ENCODE measurements at places on chromosomes 1 and 21.
A peak's percentile ranks its signal among the peaks of the same experiment; 100 is the strongest.

DNA sequence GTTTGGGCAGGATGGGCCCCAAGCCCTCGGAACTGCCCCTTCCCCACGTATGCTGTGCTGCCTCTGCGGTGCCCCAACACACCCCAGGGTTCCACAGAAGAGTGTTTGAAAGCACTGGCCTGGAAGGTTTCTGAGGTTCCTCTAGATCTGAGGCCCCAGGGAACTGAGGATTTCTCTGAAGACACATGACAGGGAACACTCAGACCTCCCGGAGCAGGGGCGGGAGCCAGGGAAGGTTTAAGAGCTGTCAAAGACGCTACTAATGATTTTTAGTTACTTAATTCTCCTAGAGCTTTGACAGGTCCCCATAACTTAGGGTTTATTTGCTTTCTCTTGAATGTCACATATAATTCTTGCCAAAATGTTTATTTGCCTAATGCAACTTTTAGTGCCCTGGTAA is 212.3 kb upstream of the GRIK3 start:
- DNase-seq, result no peak

- DNase-seq, result no peak
Observed at GRCh38 chr21:45548711-45549491, 6.7 kb upstream of the SLC19A1 start.

GRCh38 chr1:83716641-83717040 is 282.3 kb downstream of the TTLL7 start:
- DNase-seq, result no peak

DNA sequence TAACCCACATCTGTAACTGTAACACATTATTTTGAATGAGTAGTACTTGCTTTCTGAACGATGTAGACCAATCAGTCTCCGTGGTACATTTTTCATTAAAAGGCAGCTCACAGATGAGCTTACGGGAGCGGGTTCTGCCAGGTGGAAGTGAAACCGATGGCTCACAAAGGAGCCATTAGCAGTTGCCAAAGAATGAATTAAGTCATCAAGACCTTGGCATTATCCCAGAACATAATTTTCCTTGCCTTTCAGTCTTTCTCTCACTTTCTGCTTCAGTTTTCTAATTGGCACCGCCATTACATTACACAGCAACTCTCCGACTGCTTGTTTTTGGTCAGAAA is 33.5 kb upstream of the UTS2 start:
- DNase-seq, result no peak

- DNase-seq, result no peak
Observed at GRCh38 chr1:97489834-97490233, 431.0 kb downstream of the DPYD start.

- no peak for DNase-seq
Observed at GRCh38 chr1:155934936-155935590, 850 bp upstream of the KHDC4 start.

DNA sequence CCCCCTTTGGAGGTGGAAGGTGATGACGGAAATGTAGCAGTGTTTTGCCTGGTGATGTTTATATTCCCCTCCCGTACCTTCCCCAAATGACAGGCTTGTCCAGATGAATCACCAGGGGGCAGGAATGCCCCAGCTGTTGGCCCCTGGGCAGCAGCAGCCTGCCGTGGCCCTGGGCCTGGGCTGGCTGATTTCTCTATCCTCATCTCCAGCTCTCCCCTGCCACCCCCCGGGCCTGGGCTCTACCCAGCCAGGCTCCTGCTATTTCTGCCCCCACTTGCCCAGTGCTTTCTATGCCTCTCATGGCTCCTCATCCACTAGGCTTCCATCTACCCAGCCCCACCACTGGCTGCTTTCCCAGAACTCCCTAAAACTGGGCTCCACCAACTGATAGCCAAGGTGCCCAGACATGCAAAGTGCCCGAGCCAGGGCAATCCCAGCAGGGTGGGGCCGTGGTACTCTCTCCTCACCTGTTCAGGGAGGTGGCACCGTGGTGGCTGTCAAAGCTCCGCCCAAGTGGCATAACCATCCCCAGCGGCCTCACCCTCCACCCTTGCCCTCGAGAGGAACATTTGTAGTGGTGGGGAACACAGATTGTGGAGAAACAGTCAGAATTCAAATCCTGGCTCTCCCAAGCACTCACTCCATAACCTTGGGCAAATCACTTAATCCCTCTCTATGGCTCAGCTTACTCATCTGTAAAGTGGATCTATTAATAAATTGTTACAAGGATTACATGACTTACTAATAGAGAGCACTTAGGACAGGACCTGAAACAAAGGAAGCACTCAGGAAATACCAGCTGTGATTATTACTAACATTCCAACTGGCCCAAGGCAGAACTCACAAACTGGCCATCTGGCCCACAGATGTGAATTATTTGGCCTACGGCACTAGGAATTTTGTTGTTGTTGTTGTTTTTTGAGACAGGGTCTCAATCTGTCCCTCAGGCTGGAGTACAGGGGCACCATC is 12.8 kb upstream of the ECE1 start:
- DNase-seq, result no peak

GRCh38 chr1:58745117-58745516 is 38.7 kb downstream of the JUN start:
- DNase-seq, result no peak

- no peak for DNase-seq
Observed at GRCh38 chr1:187300081-187300480, 471.3 kb downstream of the PLA2G4A start.

- DNase-seq, result peak; percentile 78
Observed at GRCh38 chr1:149888247-149888998, 10.9 kb upstream of the BOLA1 start.

DNA sequence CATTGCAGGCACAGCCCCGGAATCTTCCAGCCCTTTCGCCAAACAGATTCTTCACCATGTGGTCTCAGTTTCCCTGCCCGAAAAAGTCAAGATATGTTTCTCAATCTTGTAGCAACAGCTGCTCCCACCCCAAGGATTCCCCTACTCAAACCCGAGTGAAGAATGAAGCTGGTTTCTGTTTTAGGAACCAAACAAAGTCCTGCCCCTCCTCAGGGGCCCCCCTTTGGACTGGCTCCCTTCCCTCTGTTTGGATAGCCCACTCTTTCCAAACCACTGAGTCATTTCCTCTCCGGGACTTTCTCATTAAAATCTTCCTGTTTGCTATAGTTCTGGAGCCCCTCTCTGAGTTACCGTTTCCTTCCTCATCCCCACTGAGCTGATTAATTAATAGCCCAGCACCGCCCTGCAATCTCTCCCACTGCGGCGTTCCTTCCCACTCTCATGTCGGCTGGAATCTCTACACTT is 100.9 kb downstream of the TSEN15 start:
- DNase-seq, result no peak

DNA sequence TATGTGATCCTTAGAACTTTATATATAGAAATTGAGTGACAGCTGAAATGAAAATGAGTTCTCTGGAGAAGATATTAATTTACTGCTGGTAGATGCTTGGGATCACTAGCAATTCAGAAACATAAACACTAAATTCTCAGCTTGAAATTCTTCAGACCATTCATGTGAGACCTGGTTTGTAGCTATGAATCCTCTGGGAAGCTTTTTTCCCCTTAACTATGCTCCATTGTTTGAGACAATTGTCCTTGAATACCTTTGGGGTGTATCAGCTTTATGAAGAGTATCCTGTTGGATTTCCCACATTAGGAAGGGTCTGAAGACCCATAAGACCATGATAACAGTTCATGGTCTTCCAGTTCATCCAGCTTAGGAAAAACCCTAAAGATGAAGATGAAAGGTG is 4.6 kb upstream of the DENND1B start:
- DNase-seq, result no peak

DNA sequence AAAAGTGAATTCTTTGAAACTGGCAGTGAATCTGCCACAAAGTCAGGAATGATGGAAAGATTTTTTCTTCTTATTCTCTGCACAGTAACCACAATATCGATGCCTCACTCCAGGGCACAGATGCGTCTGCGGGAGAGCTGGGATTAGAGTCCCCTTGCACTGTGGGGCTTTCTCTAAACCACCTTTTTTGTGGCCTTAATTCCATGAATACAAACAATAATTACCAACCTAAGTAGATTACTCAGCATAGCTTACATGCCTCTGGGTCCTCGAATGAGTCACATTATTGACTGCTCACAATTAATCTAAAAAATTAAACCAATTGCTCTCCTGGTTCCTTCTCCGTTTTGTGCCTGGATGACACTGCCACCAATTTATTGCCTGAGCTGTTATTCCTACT is 125.8 kb downstream of the KAZN start:
- no peak for DNase-seq

GRCh38 chr1:41328001-41328615 is 33.1 kb upstream of the FOXO6 start:
- no peak for DNase-seq

GRCh38 chr1:89529196-89529595 is 4.6 kb downstream of the LRRC8B start:
- DNase-seq, result no peak

DNA sequence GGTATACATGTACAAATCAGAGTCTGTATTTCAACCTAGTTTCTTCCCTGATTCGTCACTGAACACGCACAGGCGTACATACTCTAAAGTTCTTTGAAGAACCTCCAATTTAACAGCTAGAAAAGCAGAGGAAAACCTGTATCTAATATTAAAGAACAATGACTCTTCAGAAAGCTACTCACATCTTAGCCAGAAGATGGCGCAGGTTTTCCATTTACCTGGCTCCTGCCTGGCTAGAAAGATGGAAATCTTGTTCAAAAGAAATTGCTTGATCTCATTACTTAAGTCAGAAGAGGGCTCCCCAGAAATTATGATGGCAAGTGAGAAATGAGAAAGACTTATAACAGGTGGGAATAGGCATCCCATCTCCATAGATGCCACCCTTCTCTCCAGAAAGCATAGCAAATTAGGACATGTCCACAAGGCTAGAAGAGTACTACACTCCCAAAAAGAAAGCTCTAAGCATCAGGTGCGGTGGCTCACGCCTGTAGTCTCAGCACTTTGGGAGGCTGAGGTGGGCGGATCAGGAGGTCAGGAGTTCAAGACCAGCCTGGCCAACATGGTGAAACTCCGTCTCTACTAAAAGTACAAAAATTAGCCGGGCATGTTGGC is 19.0 kb upstream of the L1TD1 start:
- peak; percentile 28 for DNase-seq

- DNase-seq, result peak; percentile 64
Observed at GRCh38 chr1:27556781-27557595, 47.0 kb downstream of the AHDC1 start.

GRCh38 chr1:182889997-182890396 is 50.9 kb downstream of the DHX9 start:
- no peak for DNase-seq

Data from CD4-positive, alpha-beta T cell treated with Interleukin-6 at 100 ng/mL for 8 hours (primary cell).